Stimulated activated CD8-positive, alpha-beta memory T cell treated with anti-CD3 and anti-CD28 coated beads, Interleukin-4, amount 100 ng/mL, for 48 hours (primary cell): ENCODE measurements at places on chromosomes 3 and 15.

GRCh38 chr3:177681156-177681555, 483.9 kb upstream of the TBL1XR1 start:
- DNase-seq = no peak

DNA sequence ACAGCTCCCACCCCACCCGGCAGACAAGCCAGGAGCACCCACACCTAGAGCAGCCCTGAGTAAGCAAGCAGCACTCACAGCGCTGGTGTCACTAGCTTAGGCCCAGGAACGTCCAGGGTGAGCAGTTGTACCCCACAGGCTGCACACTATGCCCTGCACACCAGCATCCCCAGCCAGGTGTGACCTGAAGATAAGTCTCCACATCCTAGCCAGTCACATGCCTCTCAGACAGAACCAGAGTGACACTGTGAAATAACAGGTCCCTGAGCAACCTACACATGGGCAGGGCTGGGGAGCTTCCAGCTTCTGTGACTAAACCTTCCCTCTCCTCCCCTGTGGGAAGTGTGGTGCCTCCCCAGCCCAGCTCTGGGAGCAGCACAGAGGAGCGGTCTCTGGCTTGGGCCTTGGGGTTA, 253.6 kb downstream of the UACA start:
- no peak for DNase-seq

DNA sequence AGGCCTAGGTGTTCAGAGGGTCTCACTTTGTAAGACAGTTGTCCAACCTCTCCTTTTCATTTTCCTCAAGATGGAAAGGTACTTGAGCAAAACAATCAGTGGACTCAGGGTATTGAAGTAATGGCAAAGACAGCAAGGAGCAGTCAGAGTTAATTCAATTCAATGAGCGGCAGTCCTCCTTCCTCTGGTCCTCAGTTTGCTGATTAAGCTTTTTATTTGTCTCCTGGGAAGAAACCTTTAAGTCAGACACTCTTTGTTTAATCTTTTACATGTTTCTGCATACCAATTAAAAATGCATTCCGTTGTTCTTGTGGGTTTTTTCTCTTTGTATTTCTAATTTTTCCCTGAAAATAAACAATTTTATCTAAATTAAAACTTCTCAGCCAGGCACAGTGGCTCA, 18.9 kb upstream of the ALDH1L1 start:
- no peak for DNase-seq

GRCh38 chr3:14376348-14377043, 25.9 kb upstream of the SLC6A6 start:
- DNase-seq = no peak

- no peak for DNase-seq
Observed at GRCh38 chr3:77595371-77595870, 555.5 kb downstream of the ROBO2 start.

DNA sequence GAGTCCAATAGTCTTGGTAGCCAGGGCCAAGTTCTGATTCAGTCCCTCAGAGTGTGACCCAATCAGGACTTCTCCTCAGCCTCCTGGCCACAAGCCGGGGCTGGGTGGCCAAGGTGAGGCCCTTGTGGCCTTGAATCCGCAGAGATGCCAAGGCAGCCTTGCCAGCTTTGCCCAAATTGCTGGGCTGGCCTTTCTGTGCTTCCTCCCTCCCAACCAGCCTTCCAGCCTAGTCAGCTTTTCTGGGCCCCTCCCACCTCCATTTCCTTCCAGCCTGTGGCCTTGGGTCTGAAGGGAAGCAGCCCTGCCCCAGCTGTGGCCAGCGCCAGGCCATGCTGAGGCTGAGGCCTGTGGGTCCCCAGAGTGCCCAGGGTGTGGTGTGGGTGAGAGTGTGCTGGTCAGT, 34.3 kb upstream of the ANKDD1A start:
- DNase-seq = no peak

DNA sequence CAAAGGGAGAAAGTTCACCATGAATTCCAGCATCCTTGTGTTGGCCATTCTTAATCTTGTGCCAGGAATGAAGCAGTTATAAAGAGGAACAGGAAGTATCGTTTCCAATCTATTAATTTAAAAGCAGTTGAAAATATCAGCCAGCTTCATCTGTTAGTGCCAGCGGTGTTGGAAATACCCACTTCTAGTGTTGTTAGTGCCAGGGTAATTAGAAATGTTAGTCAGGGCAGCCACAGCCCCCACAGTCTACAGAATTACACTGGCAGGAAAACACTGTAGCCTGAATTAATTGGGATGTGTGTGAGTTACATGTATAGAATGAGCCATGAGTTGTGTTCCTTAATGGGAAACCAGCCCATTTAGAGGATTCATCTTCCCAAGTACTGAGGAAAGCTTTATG, 127.8 kb downstream of the GHSR start:
- DNase-seq = no peak

- DNase-seq = no peak
Observed at GRCh38 chr15:39692356-39693327, 90.0 kb downstream of the FSIP1 start.

DNA sequence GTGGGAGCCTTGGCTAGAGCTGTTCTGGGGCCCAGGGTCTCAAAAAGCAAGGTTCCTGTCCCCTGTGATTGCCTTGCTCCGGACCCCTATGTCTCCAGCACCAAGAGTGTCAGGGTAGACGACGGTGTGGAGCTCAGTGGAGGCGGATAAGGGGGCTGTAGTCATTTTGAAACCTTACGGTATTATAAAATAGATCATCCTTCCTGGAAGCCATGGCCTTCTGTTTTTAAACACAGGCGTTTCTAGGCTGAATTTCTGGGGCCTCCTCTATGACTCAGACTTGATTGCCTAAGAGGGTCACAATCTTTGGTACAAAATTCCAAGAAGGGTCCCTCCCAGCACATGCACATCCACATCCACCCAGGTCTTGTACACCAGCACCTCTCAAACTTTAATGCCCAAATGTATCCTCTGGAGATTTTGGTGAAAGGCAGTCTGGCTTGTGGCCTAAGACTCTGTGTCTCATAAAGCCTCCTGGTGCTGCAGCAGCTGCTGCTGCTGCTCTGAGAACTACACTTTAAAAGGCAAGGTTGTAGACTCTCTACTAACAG, 70.5 kb upstream of the XCR1 start:
- peak; percentile 63 for DNase-seq

GRCh38 chr3:38137615-38138348, 679 bp upstream of the MYD88 start:
- DNase-seq = peak; percentile 54

GRCh38 chr3:101381809-101382208, 61.4 kb upstream of the IMPG2 start:
- DNase-seq = no peak

- no peak for DNase-seq
Observed at GRCh38 chr15:85480923-85481322, 100.5 kb downstream of the AKAP13 start.

- no peak for DNase-seq
Observed at GRCh38 chr15:69979262-69979661, 118.5 kb downstream of the TLE3 start.

DNA sequence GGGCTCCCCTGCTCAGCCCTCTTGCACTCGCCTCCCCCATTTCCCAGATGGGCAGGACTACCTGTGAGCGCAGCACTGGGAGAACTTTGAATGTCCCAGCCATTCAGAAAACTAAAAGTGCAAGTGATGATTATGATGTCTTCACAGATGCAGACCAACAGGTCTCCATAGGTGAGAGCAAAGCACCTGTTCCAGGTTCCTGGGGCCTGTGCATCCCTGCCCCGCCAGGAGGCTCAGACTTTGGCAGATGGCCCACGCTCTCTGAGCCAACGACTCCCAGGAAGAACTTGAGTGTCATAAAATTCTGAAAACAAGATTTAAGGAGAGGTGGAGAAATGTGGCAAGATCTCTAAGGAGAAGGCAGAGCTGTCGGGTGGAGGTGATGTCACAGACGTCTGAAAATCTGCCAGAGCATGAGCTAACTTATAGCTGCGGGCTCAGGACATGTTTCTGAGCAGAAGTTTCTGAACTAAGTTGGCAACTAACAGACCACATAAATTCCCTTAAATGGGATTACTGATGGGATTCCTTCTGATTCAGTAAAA, 110.8 kb upstream of the IGF1R start:
- DNase-seq = no peak
